ENCODE measurements at places on chromosomes 5 and 9. TPM values are rescaled to one million over a fixed set of nuclear protein-coding genes. Genes with fewer than 3 reads are reported as not detected.

NSG2 gene
- 4.6 TPM for total RNA-seq

BTNL3 gene
- not detected for total RNA-seq

ANXA2R gene
- 2.6 TPM for total RNA-seq

SV2C gene
- total RNA-seq, result 0.54 TPM

RANBP3L gene
- 4.6 TPM for total RNA-seq

NLN gene
- 11.5 TPM for total RNA-seq

KIAA1191 gene
- 157 TPM for total RNA-seq

PCDHB8 gene
- total RNA-seq, result 0.27 TPM

ZNF462 gene
- total RNA-seq, result 19.1 TPM

SLC46A2 gene
- 0.27 TPM for total RNA-seq

ITGA2 gene
- 14.6 TPM for total RNA-seq

GOLGA2 gene
- total RNA-seq, result 130 TPM

CDH9 gene
- not detected for total RNA-seq

FOXD4L3 gene
- total RNA-seq, result not detected

EEIG1 gene
- total RNA-seq, result 20.5 TPM

BARX1 gene
- 168 TPM for total RNA-seq

TBC1D2 gene
- 7.2 TPM for total RNA-seq

AMBP gene
- total RNA-seq, result not detected

FOXD4L6 gene
- not detected for total RNA-seq

CDKN2B gene
- total RNA-seq, result 21.6 TPM

CARTPT gene
- 8.8 TPM for total RNA-seq

NRARP gene
- total RNA-seq, result 4.7 TPM

ARRDC1 gene
- 23.5 TPM for total RNA-seq

HMGXB3 gene
- 21.8 TPM for total RNA-seq

ARL10 gene
- total RNA-seq, result 4.4 TPM

CD14 gene
- 54.9 TPM for total RNA-seq

IL4 gene
- total RNA-seq, result not detected

MAN1B1 gene
- 28.9 TPM for total RNA-seq

DOCK2 gene
- 11.3 TPM for total RNA-seq

PLAC8L1 gene
- total RNA-seq, result not detected

CCL27 gene
- total RNA-seq, result not detected

PCDHAC2 gene
- total RNA-seq, result 1.6 TPM

SLCO6A1 gene
- not detected for total RNA-seq

PCDHGA10 gene
- 8.2 TPM for total RNA-seq

OR1N2 gene
- not detected for total RNA-seq

MYMK gene
- total RNA-seq, result not detected

GDNF gene
- total RNA-seq, result 3.9 TPM

ANKRD34B gene
- not detected for total RNA-seq

PCDHB9 gene
- total RNA-seq, result 2.3 TPM
